Activated B cell treated with CpG ODN at 0.5 μM for 24 hours (primary cell): ENCODE measurements at places on chromosomes 1 and 21.

DNA sequence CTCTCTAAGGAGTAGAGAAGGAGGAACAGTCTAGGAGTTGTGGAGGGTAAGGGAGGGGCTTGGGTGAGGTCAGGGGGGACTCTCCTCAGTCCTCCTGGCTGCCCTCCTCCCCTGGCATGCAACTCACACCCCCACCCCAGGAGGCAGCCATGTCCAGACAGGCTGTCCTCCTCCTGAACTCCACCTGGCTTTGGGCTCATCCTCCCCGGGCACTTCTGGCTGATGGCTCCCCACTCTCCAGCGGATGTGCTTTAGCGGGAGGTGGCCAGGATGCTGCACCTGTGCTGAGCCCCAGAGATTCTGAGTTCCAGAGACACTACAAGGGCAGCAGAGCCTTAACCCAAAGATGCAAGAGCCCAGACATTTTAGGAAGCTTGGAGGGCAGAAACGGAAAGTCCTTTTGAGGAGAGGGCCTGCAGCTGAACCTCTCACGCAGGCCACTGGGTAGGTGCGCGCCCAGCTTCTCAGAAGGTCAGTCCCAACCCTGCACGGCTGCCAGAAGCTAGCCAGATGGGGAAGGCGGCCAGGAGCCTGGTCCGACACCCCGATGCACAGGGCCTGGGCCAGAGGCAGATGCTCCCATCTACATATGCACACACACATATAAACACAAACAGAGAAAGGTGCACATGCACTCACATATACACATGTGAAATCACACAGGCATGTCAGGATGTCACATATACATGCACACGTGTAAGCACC is 83.4 kb downstream of the PDE9A start:
- H3K27ac ChIP-seq = no peak overlapping the region
- no peak for DNase-seq
- H3K27me3 ChIP-seq = no peaks in the 10 kb centered on the region
- no peaks in the 10 kb centered on the region for H3K36me3 ChIP-seq
- peaks cover 15% of the 10 kb centered on the region for H3K4me1 ChIP-seq

DNA sequence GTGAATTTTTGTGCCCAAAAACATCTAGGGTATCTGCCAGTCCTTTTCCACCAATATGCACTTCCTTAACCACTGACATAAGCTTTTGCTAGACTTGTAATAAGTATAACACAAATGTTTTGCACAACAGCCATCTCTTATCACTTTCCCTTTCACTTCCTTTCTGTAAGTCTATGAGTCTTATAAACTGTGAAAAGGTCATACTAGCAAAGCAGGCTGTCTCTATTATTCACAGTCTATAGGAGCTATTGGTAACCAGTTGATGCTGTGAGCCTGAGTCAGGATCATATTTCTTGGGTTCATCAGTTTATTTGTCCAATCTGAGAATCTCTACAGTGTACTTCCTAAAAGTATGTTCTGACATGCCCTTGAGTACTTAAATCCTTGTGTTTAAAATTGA is 172.6 kb downstream of the CHRM3 start:
- no peaks in the 10 kb centered on the region for H3K4me1 ChIP-seq
- DNase-seq = no peak
- no peaks in the 10 kb centered on the region for H3K27me3 ChIP-seq
- H3K36me3 ChIP-seq = no peaks in the 10 kb centered on the region

DNA sequence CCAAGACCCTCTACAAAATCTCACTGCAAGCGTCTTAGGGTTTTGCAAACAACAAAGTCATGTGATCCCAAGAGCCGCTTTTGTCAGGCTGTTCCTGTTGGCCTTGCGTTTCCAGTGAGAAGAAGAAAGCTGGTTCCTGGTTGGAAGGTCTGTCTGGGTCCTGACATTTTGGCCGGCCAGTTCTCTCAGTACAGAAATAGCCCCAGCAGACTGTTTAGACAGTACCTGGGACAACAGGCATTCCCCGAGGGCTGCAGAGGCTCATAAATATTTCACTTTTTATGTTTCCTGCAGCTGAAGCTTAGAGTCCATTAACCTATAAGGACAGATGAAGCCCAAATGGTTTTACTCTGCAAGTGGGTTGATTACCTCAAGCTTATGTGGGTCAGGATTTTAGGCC is 8.6 kb downstream of the GPR137B start:
- no peak overlapping the region for H3K4me3 ChIP-seq
- peaks cover 11% of the 10 kb centered on the region for H3K4me1 ChIP-seq
- H3K27ac ChIP-seq = no peak overlapping the region
- peaks cover 3% of the 10 kb centered on the region for H3K36me3 ChIP-seq
- peaks cover 13% of the 10 kb centered on the region for H3K27me3 ChIP-seq
- no peak for DNase-seq

- no peak for DNase-seq
- H3K4me1 ChIP-seq = peaks cover 13% of the 10 kb centered on the region
- no peak overlapping the region for H3K4me3 ChIP-seq
- H3K36me3 ChIP-seq = no peaks in the 10 kb centered on the region
- no peak overlapping the region for H3K27ac ChIP-seq
Measured at GRCh38 chr1:18573170-18573569, 57.5 kb upstream of the PAX7 start.

- H3K27ac ChIP-seq = no peak overlapping the region
- DNase-seq = no peak
- no peaks in the 10 kb centered on the region for H3K27me3 ChIP-seq
- no peaks in the 10 kb centered on the region for H3K4me1 ChIP-seq
- H3K4me3 ChIP-seq = no peak overlapping the region
- no peaks in the 10 kb centered on the region for H3K36me3 ChIP-seq
Measured at GRCh38 chr21:40351006-40351405, 483.8 kb downstream of the PCP4 start.

DNA sequence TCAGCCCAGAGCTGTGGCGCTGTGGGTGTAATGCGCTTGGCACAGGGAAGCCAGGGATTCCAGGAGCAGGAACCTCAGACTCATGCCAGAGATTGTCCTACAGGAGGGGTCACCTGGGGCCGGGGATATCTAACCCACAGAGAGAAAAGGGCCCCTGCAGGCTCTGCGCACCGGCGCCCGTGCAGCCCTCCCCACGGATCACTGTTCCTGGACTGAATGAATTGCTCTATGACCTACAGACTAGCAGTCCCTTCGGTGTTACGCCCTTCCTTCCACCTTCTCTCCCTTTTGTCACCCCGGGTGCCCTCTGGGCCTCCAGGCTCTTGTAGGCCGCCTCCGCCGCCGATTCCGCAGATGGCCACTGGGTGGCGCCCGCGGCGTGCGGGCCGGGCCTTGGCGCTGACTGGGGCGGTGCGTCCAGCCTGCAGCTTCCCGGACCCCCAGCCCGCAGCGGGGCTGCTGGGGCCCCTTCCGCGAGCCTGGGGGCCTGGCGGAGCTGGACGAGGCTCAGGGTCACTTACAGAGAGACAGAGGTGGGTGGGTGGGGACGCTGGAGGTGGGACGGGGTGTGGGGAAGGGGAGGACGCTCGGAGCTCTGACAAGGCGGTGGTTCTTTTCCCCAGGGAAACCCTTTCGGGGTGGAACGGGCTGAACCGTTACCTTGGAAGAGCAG is 101.3 kb downstream of the IER5 start:
- no peak overlapping the region for H3K27ac ChIP-seq
- DNase-seq = peak; percentile 64
- peaks cover 45% of the 10 kb centered on the region for H3K27me3 ChIP-seq

DNA sequence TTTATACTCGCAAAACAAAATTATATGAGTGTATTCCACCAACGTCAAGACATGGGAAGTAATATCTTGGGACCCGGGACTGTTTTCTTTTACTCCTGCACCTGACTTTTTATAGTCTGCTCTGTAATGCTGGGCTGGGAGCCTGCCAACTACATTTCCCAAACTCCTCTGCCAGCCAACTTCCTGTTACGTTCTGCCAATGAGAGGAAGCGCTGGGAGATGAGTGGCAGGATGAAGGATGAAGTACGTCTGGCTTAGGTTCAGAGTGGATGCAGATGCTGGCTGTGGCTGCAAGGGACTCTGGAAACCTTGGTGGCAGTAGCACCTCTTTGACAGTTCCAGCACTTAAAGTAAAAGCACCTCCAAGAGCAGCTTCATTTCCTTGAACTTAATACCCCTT is 59.6 kb downstream of the USP24 start:
- peaks cover 84% of the 10 kb centered on the region for H3K36me3 ChIP-seq
- H3K4me1 ChIP-seq = peaks cover 18% of the 10 kb centered on the region
- no peak for DNase-seq

DNA sequence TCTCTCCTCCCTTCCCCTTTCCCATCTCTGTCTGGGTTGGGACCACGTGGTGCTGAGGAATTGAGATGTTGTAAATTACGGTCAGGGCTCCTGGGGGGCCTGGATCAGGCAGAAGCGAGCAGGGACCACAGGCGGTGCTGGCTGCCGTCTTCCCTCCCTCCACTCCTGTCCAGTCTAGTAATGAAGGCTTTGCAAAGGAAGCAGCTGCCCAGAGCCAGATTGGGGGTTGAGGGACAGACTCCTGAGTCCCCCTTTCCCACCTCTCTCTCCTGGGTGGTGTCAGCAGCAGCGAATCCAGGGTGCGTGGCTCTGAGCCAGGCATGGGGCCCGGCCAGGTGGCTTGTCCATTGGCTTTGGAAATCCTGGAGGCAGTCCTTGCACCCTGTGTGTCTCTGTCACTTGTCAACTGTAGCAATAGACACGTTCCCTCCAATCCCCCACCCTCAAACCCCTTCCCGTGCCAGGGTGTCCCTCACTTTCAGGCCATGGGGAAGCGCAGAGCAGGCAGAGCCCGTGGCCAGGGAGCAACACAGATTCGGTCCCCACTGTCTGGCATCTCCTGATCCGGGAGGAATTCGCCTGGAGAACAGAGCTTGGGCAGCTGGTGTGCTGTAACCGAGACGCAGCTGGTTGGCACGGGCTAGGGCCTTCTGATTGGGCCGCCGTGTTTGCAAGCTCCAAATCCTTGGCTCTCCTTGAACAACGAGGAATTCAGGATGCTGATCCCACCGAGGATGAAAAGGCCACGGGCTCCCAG is 64.8 kb upstream of the WNT4 start:
- H3K36me3 ChIP-seq = no peaks in the 10 kb centered on the region
- no peak overlapping the region for H3K4me3 ChIP-seq
- H3K4me1 ChIP-seq = no peaks in the 10 kb centered on the region
- H3K27ac ChIP-seq = no peak overlapping the region
- H3K27me3 ChIP-seq = peaks cover 61% of the 10 kb centered on the region

DNA sequence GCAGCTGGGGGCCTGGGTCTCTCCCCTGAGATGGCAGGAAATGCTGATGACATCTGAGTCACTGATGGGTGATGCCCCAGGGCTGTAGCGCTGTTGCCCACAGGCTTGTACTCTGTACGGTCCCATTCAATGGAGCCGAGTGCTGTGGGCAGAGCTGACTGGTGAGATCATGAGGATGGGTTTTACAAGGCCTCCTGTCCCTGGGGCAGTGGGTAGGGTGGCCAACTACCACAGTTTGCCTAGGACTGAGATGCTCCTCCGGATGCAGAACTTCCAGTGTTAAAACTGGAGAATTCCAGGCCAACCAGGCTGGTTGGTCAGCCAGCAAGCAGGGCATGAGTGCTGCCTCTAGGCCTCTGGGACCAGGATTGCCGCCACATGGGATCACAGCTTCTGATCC is 9.2 kb downstream of the PHLDA3 start:
- H3K4me3 ChIP-seq = no peak overlapping the region
- no peaks in the 10 kb centered on the region for H3K4me1 ChIP-seq
- peaks cover 2% of the 10 kb centered on the region for H3K27me3 ChIP-seq
- H3K27ac ChIP-seq = no peak overlapping the region
- no peaks in the 10 kb centered on the region for H3K36me3 ChIP-seq

GRCh38 chr1:1185101-1185765 is 11.6 kb downstream of the TTLL10 start:
- peaks cover 17% of the 10 kb centered on the region for H3K27me3 ChIP-seq
- no peaks in the 10 kb centered on the region for H3K4me1 ChIP-seq
- no peak overlapping the region for H3K4me3 ChIP-seq
- no peak overlapping the region for H3K27ac ChIP-seq

DNA sequence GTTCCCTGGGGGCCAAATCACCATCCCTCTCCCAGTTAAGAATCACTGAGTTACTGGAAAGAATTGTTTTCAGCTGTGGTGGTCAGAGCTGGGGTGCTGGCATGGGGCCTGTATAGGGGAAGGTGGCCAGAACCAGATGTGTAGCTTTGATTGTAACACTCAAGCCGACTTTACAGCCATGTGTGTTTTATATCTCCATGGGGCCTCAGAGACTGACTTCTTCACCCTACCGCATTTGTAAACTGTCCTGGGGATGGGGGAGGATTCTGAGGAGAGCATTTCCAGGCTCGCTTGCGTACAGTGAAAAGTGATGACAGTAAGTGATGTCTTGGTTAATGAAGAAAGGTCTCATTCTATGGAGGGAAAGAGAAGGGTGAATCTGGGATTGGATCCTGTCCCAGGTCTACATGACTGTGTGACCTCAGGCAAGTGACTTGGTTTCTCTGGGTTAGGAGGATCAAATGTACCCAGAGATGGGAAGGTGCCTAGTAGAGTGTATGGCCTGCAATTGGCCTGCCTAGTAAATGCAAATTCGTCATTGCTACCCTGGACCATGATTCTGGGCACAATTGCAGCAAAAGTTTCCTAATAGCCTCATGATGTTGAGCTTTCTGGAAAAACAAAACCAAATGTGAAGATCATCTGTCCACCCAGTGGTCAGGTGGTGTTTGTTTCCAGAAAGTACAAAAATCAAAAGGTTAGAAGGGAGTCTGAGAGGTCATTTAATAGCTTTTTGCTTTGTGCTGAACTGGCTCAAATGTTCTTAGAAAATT is 49.7 kb upstream of the RCC2 start:
- no peak overlapping the region for H3K4me3 ChIP-seq
- H3K27me3 ChIP-seq = peaks cover 9% of the 10 kb centered on the region
- H3K36me3 ChIP-seq = no peaks in the 10 kb centered on the region
- H3K27ac ChIP-seq = no peak overlapping the region

GRCh38 chr1:212586206-212587015 is 22.1 kb upstream of the ATF3 start:
- DNase-seq = no peak
- no peaks in the 10 kb centered on the region for H3K36me3 ChIP-seq
- no peak overlapping the region for H3K4me3 ChIP-seq
- peaks cover 53% of the 10 kb centered on the region for H3K27me3 ChIP-seq
- peak overlapping the region; percentile 1 for H3K27ac ChIP-seq
- H3K4me1 ChIP-seq = peaks cover 12% of the 10 kb centered on the region

DNA sequence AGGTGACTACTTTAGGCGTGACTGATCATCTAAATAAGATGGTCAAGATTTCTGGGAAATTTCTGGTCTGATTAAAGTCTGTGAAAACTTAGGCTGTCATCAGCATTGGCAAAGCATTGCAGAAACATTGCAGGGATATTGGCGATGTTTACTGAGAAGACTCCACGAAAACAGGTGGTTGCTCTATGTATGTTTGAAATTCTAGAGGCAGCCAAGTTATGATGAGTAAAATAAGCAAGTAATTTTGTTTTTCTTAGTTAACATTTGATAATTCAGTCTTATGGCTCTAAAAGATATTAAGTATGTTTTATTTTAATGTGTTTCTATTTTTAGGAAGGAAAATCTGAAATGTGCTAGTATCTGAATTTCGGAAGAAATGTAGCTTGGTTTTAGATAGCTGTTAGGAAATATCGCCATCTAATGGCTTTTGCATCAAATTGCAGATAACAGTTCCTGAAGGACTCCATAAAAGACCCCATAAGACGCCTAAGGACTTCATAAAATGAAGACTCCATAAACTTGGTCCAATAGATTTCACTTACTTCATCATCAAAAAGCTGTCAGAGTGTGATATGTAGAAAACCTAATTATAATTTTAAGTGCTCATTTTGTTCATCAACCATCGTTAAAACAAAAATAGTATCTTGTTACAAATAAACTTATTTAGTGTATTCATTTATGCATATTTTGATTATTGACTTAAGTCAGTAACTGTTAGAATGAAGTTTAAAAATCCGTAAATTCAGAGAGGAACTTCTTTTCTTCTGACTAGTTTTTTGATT is 344.6 kb downstream of the RYR2 start:
- H3K27me3 ChIP-seq = no peaks in the 10 kb centered on the region
- no peaks in the 10 kb centered on the region for H3K4me1 ChIP-seq
- H3K27ac ChIP-seq = no peak overlapping the region
